ENCODE measurements at places on chromosomes 6 and 20.
A peak's percentile ranks its signal among the peaks of the same experiment; 100 is the strongest.

GRCh38 chr6:110999634-111000270 lies 17.9 kb downstream of the RPF2 start:
- peaks cover 44% of the 10 kb centered on the region for H3K36me3 ChIP-seq
- H3K27ac ChIP-seq = no peak overlapping the region
- H3K4me1 ChIP-seq = no peaks in the 10 kb centered on the region
- H3K4me3 ChIP-seq = no peak overlapping the region

- H3K27ac ChIP-seq = no peak overlapping the region
- H3K4me3 ChIP-seq = no peak overlapping the region
- H3K27me3 ChIP-seq = peaks cover 4% of the 10 kb centered on the region
- no peaks in the 10 kb centered on the region for H3K36me3 ChIP-seq
Measured at GRCh38 chr6:36727505-36728021, 29.9 kb downstream of the RAB44 start.

- peaks cover 10% of the 10 kb centered on the region for H3K4me1 ChIP-seq
- peaks cover 7% of the 10 kb centered on the region for H3K36me3 ChIP-seq
- DNase-seq = peak; percentile 90
- H3K27me3 ChIP-seq = no peaks in the 10 kb centered on the region
Measured at GRCh38 chr6:144294016-144294415, 8.9 kb downstream of the UTRN start.

GRCh38 chr6:52536424-52536916 lies 40.4 kb downstream of the TRAM2 start:
- peaks cover 28% of the 10 kb centered on the region for H3K36me3 ChIP-seq
- DNase-seq = no peak

- peaks cover 2% of the 10 kb centered on the region for H3K4me1 ChIP-seq
- H3K27me3 ChIP-seq = peaks cover 21% of the 10 kb centered on the region
- H3K27ac ChIP-seq = peak overlapping the region; percentile 85
Measured at GRCh38 chr6:21666201-21666691, 72.7 kb downstream of the SOX4 start.

DNA sequence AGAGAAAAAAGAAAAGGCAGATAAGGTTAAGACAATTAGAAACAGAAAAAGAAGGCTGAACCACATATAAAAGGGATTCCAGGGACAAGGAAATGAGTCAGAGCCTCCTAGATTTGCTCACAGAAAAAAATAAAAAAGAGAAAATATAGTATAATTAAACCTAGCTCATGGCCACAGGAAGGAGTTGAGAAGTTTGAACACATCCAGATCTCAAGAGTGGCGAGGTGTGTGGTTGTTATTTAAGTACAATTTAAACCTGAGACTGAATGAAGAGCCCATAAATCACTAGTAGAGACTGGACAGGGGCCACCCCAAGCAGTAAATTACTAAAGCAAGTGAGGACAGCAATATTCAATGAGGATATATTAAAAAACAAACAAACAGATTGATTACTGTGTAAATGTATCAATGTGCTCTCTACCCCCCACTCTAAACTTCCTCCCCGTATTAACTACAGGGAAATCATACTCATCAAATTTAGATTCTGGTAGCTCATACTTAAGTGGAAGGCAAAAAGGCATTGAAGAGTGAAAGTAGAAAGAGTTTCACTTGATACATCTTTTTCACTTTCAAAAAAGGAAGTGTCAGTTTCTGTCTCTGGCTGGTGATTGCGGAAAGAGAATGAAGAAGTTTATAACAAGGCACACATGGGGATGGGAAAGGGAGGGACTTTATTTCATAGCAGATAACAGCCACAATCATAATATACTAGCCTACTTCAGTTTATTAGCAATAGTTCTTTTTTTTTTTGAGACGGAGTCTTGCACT lies 49.3 kb upstream of the SCAF8 start:
- no peak overlapping the region for H3K27ac ChIP-seq
- DNase-seq = peak; percentile 49
- no peaks in the 10 kb centered on the region for H3K4me1 ChIP-seq
- H3K4me3 ChIP-seq = no peak overlapping the region
- H3K27me3 ChIP-seq = no peaks in the 10 kb centered on the region

- no peak for DNase-seq
- H3K27me3 ChIP-seq = peaks cover 33% of the 10 kb centered on the region
- H3K4me1 ChIP-seq = no peaks in the 10 kb centered on the region
- peak overlapping the region; percentile 43 for H3K4me3 ChIP-seq
- no peaks in the 10 kb centered on the region for H3K36me3 ChIP-seq
Measured at GRCh38 chr6:96923871-96924493, 546 bp upstream of the KLHL32 start.

- no peak for DNase-seq
- H3K36me3 ChIP-seq = no peaks in the 10 kb centered on the region
- peak overlapping the region; percentile 74 for H3K4me3 ChIP-seq
- H3K27me3 ChIP-seq = peaks cover 6% of the 10 kb centered on the region
- H3K4me1 ChIP-seq = peaks cover 2% of the 10 kb centered on the region
Measured at GRCh38 chr6:27517928-27518787, 45.3 kb upstream of the ZNF184 start.

GRCh38 chr6:98835149-98836024 lies 1.0 kb downstream of the POU3F2 start:
- no peak for DNase-seq
- no peak overlapping the region for H3K27ac ChIP-seq
- no peak overlapping the region for H3K4me3 ChIP-seq

GRCh38 chr20:4045741-4046140 lies 30.4 kb upstream of the RNF24 start:
- DNase-seq = peak; percentile 69
- no peak overlapping the region for H3K27ac ChIP-seq
- no peaks in the 10 kb centered on the region for H3K27me3 ChIP-seq
- H3K4me1 ChIP-seq = peaks cover 10% of the 10 kb centered on the region

- H3K4me3 ChIP-seq = no peak overlapping the region
- H3K27ac ChIP-seq = no peak overlapping the region
- H3K4me1 ChIP-seq = peaks cover 4% of the 10 kb centered on the region
- DNase-seq = no peak
- H3K27me3 ChIP-seq = no peaks in the 10 kb centered on the region
- no peaks in the 10 kb centered on the region for H3K36me3 ChIP-seq
Measured at GRCh38 chr20:9160757-9161156, 91.9 kb downstream of the PLCB4 start.

GRCh38 chr20:50041246-50041873 lies 58.6 kb downstream of the SNAI1 start:
- H3K4me3 ChIP-seq = no peak overlapping the region
- H3K36me3 ChIP-seq = no peaks in the 10 kb centered on the region
- no peaks in the 10 kb centered on the region for H3K27me3 ChIP-seq
- peaks cover 5% of the 10 kb centered on the region for H3K4me1 ChIP-seq

GRCh38 chr20:46674253-46675083 lies 14.8 kb downstream of the TP53RK start:
- DNase-seq = no peak
- H3K4me3 ChIP-seq = no peak overlapping the region
- no peaks in the 10 kb centered on the region for H3K27me3 ChIP-seq
- no peaks in the 10 kb centered on the region for H3K36me3 ChIP-seq
- H3K27ac ChIP-seq = no peak overlapping the region

DNA sequence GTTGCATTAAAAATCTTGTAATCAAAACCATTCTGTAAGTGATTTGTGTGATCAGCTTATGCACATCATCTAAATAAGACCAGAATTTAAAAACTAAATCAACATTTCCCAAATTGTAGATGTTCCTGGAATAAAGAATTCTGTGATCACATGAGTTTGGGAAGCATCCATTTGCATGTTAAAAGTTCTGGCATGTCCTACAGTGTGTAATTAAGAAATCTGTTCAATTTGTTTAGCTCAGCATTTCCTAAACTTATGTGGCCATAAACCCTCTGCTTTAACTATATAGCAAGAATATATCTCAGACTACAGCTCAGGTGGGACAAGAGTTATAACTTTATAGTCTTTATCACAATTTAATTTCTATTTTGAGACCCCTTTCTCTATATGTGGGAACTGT lies 399.1 kb downstream of the LAMA2 start:
- no peak overlapping the region for H3K4me3 ChIP-seq
- no peak overlapping the region for H3K27ac ChIP-seq
- no peaks in the 10 kb centered on the region for H3K27me3 ChIP-seq

- no peaks in the 10 kb centered on the region for H3K36me3 ChIP-seq
- H3K27me3 ChIP-seq = no peaks in the 10 kb centered on the region
- H3K27ac ChIP-seq = no peak overlapping the region
- no peak overlapping the region for H3K4me3 ChIP-seq
- H3K4me1 ChIP-seq = peaks cover 6% of the 10 kb centered on the region
Measured at GRCh38 chr6:155378724-155379123, 64.4 kb upstream of the TFB1M start.

DNA sequence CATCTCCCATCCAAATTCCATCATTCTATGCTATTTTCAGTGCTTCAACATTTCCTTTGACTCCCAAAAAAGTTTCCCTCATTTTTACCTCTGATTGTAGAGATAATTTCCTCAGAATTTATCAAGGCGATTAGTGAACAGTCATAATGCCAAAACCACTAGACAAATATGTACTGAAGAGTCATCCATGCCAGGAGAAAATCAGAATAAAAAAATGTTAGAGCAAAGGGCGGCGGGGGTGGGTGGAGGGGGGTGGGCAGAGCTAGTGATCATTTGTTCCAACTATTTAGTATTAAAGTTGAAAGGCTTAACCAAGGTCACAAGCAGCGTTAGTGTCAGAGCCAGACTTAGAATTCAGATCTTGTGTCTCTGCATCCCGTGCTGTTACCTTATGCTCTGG lies 5.3 kb upstream of the ADGRF5 start:
- no peak overlapping the region for H3K4me3 ChIP-seq
- no peaks in the 10 kb centered on the region for H3K36me3 ChIP-seq
- H3K27ac ChIP-seq = no peak overlapping the region
- no peaks in the 10 kb centered on the region for H3K27me3 ChIP-seq

DNA sequence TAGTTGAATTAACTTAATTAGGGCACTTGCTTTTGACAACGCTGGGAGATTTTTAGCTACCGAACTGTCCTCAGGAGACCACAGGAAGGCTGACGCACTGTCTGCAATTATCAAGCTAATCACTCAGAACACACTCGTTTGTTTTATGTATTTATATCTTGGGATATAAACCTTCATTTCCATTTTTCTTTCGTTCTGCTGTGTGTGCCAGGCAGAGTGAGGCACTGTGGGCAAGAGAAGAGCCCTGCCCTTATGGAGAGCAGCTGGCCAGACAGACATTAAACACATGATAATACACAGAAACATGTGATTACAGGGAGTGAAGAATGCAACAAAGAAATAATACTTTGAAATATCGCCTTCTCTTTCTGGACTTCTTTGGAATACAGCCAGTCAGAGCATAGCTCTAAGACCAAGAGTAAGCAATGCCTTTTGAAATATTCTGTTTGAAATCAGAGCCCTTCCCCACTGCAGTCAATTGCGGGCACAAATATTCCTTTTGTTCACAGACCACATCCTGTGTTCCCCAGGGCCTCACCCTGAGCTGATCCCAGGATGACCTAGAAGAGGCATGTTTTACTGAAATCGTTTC lies 96.8 kb downstream of the ANKRD60 start:
- DNase-seq = peak; percentile 1
- no peaks in the 10 kb centered on the region for H3K36me3 ChIP-seq
- H3K27ac ChIP-seq = no peak overlapping the region
- H3K4me3 ChIP-seq = no peak overlapping the region
- H3K4me1 ChIP-seq = no peaks in the 10 kb centered on the region

DNA sequence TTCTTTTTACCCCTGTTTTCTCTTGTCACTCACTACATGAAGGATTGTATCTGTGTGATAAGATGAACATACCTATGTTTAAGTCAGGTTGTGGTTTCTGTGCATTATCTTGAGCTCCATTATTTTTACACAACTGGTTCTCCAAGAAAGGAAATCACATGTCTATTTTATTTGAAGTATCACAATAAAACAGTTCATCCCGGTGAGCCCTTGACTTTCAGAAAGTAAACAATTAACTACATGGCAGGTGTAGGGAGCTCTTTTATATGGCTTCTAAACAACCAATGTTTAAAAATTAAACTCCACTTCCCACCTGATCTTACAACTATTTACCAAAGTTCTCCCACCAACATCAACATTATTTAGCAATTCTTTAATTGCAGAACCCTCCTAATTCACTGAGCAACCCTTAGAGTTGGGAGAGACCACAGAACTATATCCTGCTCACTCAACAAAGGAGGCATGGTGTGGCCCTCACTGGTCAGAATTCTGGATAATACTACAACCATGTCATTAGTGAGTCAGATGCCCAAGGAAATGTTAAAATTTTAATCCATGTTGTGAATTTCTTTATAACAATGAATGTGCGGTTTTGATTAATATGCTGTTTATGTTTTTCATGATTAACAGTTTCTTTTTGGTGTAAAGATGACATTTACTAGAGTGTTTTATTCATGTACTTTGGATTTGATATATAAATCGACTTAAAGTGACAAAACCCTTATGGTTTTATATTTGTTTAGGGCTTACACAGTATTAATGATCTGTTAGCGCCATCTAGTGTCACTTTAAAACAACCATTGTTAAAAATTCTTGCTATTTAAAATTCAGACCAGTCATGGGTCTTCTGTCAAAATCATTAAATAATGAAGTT lies 50.0 kb upstream of the SCGN start:
- DNase-seq = peak; percentile 67
- H3K27ac ChIP-seq = no peak overlapping the region
- H3K36me3 ChIP-seq = no peaks in the 10 kb centered on the region
- H3K27me3 ChIP-seq = no peaks in the 10 kb centered on the region
- no peak overlapping the region for H3K4me3 ChIP-seq

GRCh38 chr20:50126662-50127061 lies 13.7 kb upstream of the UBE2V1 start:
- no peak overlapping the region for H3K27ac ChIP-seq
- H3K4me3 ChIP-seq = no peak overlapping the region
- no peak for DNase-seq
- H3K27me3 ChIP-seq = no peaks in the 10 kb centered on the region
- H3K4me1 ChIP-seq = peaks cover 13% of the 10 kb centered on the region

GRCh38 chr6:37095997-37096396 lies 74.0 kb upstream of the PIM1 start:
- H3K4me3 ChIP-seq = no peak overlapping the region
- no peak overlapping the region for H3K27ac ChIP-seq
- H3K27me3 ChIP-seq = no peaks in the 10 kb centered on the region
- H3K4me1 ChIP-seq = peaks cover 1% of the 10 kb centered on the region
- DNase-seq = no peak
- no peaks in the 10 kb centered on the region for H3K36me3 ChIP-seq

DNA sequence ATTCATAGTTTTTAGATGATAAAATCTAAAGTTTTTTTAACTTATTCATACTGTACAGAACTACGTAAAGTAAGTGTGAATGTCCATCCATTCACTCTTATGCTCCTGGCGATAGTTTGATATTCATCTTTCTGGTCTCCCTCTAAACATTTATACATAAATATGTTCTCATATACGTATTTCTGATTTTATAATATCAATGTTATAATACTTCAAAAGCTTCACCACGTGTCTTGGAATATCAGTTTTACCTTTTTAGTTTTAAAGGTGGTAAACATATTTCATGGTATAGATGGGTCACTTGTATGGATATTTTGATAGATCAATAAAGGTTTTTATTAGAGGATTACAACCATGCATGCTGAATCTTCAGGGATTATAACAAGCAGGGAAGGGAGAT lies 10.3 kb upstream of the RHAG start:
- no peak for DNase-seq
- H3K27ac ChIP-seq = no peak overlapping the region
- no peaks in the 10 kb centered on the region for H3K36me3 ChIP-seq
- no peaks in the 10 kb centered on the region for H3K4me1 ChIP-seq

- peaks cover 8% of the 10 kb centered on the region for H3K27me3 ChIP-seq
- no peak overlapping the region for H3K27ac ChIP-seq
- DNase-seq = no peak
- H3K4me3 ChIP-seq = no peak overlapping the region
- no peaks in the 10 kb centered on the region for H3K4me1 ChIP-seq
- no peaks in the 10 kb centered on the region for H3K36me3 ChIP-seq
Measured at GRCh38 chr6:14633479-14633878, 515.9 kb downstream of the CD83 start.

All from IMR-90 (cell line).